T-cell (primary cell): ENCODE measurements at places on chromosomes 13 and 19. TPM values are rescaled to one million over a fixed set of nuclear protein-coding genes. Genes with fewer than 3 reads are reported as not detected.

DNA sequence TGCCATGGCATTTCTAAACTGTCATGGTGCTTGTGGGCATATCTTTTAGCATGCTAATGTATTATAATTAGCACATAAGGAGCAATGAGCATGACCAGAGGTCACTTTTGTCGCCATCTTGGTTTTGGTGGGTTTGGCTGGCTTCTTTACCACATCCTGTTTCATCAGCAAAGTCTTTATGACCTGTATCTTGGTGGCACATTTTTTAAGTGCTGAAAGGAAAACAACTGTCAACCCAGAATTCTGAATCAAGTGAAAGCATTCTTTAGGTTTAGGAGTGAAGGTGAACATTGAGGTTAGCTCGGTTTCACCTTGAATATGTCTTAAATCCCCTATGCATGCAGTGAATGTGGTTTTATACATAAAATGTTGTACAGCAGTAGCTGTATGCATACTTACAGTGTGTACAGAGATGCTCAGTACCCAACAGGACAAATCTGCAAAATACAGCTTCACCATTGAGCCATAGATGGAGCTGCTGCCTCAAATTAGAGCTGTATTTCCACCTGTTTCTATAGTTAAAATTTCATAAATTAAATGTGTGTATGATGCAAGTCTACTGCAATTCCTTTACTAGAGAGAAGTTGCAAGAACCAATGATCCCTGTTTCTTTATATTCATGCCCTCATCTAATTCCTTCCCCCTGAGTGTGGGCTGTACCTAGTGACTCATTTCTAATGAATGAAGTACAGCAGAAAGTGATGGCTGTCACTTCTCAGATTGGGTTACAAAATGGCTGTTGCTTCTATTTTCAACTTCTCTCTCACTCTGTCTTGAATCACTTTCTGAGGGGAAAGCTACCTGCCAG, 25.2 kb upstream of the IGSF23 start:
- DNase-seq, result no peak

DNA sequence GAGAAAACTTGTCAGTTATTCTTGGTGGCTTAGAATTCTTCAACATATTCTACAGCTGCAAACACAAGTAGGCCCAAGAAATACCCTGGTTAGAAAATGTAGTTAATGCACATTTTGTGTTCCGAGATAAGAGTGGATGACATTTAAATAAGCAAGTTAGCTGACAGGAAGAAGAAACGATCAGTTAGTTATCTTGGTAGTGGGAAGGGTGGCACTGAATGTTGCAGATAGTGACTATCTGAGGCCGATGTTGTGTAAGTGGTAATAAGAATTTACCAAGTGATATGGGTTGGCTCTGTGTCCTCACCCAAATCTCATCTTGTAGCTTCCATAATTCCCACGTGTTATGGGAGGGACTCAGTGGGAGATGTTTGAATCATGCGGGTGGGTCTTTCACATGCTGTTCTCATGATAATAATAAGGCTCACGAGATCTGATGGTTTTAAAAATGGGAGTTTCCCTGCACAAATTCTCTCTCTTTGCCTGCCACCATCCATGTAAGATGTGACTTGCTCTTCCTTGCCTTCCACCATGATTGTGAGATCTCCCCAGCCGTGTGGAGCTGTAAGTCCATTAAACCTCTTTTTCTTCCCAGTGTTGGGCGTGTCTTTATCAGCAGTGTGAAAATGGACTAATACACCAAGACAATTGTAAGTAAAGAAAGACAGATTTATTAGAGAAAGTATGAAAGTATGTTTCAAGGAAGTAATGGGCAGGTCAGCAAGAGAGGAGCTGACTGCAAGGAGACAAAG, 10.9 kb upstream of the AKAP11 start:
- DNase-seq, result no peak

- DNase-seq, result no peak
Observed at GRCh38 chr19:5489551-5489950, 34.3 kb downstream of the ZNRF4 start.

GRCh38 chr19:47305309-47305751, 4.3 kb upstream of the C5AR1 start:
- DNase-seq, result peak; percentile 34

- no peak for DNase-seq
Observed at GRCh38 chr13:104086759-104087158, 1020.5 kb upstream of the SLC10A2 start.

The REEP6 gene
- 6.1 TPM for total RNA-seq

The SIGLEC12 gene
- not detected for total RNA-seq

The METTL21C gene
- not detected for total RNA-seq

DNA sequence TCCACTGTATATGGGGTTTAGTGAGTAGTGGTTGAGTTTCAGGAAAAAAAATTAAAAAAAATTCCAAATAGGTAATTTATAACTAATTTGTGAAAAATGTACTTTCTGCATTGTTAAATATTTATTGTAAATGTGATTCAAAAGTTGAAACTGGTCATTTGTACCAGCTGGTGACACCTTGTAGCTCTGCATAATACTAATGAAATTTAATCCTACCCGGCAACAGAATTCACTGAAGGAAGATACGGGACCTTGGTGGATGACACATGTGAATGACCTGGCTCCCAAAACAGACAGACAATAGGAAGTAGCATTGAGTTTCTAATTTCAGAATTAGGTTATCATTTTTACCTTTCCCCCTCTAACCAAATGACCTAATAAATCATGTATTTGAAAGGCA, 73.8 kb downstream of the SLITRK6 start:
- no peak for DNase-seq

DNA sequence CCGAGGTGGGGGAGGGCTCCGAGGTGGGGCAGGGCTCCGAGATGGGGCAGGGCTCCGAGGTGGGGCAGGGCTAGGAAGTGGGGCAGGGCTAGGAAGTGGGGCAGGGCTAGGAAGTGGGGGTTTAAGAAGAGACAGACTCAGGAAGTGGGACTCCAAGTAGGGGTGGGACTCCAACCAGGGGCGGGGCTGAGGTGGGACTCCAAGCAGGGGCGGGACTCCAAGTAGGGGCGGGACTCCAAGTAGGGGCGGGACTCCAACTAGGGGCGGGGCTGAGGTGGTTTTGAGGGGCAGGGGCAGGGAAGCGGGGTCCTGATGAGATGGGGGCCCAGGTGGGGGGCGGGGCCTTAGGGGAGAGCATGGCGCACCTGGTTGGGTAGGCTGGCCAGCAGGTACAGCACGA, 13.6 kb downstream of the CFD start:
- DNase-seq, result peak; percentile 90

DNA sequence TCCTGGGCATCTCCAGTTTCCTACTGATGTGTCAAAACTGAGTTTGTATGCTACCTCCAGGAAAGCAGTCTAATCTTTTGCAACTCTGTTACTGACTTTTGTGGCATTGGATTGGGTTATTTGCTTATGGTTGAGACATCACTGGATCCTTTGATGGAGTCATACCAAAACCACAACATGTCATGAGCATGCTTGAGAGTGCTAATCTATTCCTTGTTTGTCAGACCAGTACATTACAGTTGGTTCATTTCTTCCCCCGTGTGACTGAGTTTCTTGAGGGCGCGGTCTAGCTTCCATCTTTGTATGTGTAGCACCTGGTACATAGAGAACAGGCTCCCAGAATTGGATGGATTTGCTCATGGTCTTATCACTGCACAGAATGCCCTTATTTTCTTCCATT, 43.2 kb downstream of the SUGT1 start:
- no peak for DNase-seq

The DNASE2 gene
- total RNA-seq, result 30.0 TPM
